NCI-H2029 (cell line): ENCODE measurements at places on chromosomes 4 and X.

DNA sequence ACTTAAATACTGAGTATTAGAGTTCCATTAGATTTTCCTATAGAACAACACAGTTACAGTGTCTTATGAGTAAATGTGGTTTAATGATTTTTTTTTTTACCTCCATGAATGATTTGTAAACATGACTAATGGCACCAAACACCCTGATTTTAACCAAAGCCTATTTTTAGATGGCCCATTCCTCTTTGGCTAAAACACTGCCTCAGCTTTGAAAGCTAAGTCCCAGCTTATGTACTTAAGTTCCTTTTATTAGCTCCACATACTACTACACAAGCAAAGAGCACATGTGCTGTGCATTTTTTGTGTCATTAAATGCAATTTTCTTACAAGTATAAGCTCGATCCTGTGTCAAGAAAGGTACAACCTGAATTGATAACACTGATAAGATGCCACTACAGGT lies 575.6 kb upstream of the PITX2 start:
- no peak for DNase-seq

DNA sequence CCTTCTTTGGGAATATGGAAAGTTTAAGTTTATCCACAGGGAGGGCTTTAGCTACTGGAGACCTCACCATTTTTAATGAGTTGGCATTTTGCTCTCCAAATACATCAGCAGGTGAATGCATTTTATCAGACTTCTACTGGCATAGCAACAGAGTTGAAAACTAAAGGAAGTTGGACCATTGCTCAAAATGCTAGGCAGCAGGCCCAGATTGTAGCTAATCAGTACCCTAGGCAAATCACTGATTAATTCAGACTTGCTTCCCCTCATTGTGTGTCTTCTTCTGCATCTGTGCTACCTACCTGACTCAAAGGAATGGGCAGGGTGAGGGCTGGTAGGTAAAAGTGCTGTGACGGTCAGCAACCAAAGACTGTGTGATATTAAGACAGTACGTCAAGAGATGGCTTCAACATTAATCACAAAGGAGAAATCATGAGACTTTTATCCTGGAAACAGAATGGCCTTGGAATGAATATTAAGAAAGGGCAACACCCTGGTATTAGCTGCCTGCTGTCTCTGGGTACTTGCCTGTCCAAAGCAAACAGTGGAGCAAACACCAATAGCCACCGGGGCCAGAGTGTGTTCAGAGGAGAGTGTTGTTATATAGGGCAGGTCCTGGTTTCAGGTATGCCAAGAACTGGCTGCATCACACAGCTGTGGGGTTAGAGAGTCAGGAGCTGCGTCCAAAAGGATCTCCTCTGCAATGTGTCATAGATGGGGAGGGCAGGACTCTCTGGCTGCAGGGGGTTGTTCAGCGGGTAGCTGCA lies 17.1 kb upstream of the SMIM20 start:
- no peak for DNase-seq

DNA sequence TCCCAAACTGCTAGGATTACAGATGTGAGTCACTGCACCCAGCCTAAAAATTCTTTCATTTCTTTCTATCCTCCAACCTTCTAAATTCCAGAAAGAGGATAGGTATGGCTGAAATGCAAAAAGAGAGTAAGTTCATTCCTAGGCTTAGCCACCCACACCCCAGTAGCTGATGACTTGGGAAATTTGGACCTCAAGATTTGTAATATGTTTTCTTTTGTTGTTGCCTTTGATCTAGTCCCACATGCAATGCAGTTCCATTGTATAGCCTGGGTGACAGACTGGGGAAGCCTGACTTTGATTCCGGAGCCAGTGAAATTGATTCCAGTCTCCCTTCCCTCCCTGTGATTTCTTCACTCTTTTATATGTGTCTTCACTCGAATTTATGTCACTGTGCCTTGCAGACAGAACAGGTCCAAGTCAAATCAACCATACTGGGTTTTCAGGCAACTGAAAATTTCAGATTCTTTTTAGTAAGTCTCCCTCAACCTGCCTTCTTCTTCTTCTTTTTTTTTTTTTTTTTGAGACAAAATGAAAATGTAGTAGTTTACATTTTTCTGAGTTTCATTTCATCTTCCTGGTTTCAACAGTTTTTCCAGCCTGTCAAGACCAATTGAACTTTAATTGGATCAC lies 176.2 kb upstream of the RBPJ start:
- DNase-seq: no peak

- DNase-seq: no peak
Observed at GRCh38 chrX:146189371-146189770, 371.7 kb downstream of the SLITRK2 start.

GRCh38 chr4:48635310-48635709 lies 144.8 kb downstream of the FRYL start:
- DNase-seq: no peak

DNA sequence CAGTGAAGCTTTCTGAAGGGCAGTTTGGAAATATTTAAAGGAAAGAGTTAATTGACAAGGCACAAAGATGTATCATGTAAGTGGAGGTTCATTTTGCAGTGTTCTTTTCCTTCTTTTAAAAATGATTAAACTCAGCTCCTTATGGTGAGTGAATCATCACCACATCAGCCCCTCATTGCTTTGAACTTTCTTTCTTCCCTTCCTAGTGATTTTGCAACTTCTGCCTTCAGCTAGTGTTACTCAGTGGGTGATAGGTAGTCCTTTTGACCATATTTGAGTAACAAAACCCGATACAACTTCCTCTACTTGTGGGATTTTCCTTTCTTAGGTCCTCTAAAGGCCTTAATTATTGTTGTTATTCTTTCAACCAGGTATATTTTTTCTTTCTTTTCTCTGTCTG lies 8.2 kb downstream of the ZCCHC4 start:
- no peak for DNase-seq

- DNase-seq: no peak
Observed at GRCh38 chrX:68503836-68504636, 5.2 kb downstream of the YIPF6 start.

- DNase-seq: no peak
Observed at GRCh38 chrX:150357790-150358189, 5.3 kb upstream of the MAMLD1 start.

DNA sequence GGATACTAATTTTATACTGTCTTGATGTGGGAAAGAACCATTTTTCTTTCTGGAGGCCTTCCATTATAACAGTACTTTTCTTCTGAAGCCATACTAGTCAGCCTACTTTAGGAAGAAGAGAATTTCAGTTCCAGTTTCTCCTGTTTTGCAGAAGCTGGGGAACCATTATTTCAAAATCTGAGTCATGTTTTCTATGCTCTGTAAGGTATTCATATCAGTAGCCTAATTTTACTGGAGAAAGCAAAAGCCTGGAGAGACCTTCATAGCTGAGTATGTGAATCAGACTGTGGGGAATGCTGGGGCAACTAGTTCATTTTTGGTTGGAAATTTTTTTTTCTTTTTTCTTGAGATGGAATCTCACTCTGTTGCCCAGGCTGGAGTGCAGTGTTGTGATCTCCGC lies 22.4 kb downstream of the AFF1 start:
- DNase-seq: no peak

GRCh38 chrX:10800796-10801195 lies 180.4 kb upstream of the MID1 start:
- no peak for DNase-seq

- DNase-seq: no peak
Observed at GRCh38 chr4:106264331-106264728, 51.7 kb downstream of the TBCK start.

- no peak for DNase-seq
Observed at GRCh38 chrX:115579327-115579726, 18.4 kb downstream of the PLS3 start.

DNA sequence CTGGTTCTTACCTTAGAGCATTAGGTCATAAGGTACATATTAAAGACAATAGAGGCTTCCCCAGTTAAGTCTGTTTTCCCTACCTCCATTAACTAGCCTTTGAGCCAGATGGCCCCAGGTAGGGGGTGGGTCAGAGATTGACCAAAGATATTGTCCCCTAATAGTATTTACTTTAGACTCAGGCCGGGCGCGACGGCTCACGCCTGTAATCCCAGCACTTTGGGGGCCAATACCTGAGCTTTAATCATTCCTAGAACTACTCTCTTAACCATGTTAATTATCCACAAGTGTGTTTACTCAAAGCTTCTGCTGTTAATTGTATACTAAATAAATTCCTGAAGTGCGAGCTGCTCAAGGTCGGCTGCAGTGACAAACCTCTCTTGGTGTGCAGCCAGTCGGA lies 28.0 kb upstream of the AMBN start:
- DNase-seq: peak; percentile 69

DNA sequence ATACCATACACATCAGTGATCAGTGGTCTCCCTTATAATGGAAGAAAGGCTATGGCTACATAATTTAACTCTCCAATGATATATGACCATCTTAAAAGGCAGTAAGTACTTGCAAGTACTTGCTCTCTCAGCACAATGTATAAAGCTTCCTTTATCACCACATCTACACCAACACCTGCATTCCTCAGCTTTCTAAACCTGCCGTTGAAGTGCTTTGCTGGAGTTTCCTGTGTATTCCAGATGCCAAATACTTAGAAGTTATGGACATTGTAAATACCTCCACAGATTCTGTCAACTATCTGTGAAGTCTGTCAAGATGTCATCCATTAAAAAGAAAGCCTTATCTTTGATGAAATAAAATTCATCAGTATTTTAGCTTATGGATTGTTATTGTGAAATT lies 335.0 kb upstream of the GALNTL6 start:
- DNase-seq: no peak

DNA sequence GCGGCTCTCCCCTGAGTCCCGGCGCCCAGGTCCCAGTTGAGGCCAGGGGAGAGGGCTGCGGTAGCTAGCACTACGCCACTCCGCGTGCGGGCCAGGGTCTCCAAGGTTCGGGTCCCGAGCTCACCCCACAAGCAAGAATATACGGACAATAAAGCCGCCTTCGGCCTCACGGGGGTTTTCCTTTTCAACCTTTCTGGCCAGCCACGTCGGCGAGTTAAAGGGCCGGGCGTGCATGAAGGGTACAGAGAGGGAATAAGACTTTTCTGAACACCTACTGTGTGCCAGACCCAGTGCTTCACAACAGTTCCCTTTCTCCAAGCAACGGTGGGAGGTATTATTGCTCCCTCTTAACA lies 138.5 kb upstream of the ZIC3 start:
- no peak for DNase-seq

DNA sequence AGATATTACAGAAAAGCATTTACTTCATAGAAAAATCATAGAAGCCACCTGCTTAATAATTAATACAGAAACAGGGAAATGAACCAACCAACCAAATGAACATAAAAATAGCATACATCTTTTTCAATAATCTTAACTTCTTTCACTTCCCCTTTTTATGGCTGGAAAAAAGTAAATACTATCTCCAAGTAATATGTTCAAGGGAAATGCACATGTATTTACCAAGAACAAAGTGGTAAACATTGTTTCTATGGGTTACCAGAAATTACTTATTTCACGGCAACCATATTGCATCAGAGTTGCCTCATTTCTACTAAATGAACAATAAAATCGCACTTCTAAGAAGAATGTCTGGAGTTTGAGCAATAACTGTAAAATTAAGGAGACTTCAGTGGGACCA lies 321.3 kb downstream of the TMA16 start:
- no peak for DNase-seq

GRCh38 chrX:14497184-14497666 lies 32.1 kb upstream of the GLRA2 start:
- no peak for DNase-seq

- no peak for DNase-seq
Observed at GRCh38 chr4:188869581-188869980, 730.3 kb downstream of the TRIML1 start.

- DNase-seq: no peak
Observed at GRCh38 chr4:94758700-94759399, 1.1 kb downstream of the BMPR1B start.

- no peak for DNase-seq
Observed at GRCh38 chrX:85836868-85837267, 210.5 kb downstream of the CHM start.

DNA sequence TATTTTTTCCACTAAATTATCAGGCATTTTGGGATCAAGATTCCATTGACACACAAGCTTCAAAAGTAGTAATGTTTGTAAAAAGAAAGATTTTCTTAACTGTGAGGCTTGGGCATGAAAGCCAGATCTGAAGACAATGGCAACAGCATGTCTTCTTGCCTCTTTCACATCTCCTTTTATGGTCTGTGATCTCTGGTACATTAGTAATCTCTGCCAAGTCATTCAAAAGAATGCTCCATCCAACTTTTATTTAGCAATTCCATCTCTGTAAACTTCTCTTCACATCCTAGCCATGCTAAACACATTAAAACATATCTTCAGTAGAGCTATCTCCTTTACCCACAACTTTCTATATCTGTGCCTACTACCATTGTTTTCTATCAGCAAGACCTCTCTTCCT lies 465.4 kb downstream of the FAT4 start:
- no peak for DNase-seq

DNA sequence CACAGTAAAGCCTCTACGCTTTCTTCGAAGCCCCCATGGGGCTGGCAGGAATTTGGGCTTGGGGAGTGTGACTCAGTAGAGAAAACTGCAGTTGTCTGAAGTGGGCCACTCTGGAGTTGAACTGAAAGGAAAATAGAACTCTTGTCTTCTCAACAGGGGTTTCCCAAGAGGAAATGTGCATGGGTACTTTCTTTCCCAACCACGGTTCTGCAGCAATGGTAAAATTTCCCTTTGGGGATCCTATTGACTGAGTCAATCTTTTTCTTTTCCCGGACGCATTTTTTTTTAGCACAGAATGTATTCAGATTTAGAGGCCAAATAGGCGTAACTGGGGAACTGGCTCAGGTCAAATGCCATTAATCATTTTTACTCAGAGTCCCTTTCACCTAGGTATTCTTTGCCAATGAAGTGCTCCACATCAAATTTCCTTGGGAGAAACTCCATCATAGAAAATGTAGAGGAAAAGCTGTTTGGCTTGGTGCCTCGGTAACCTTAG lies 269.3 kb downstream of the STIM2 start:
- DNase-seq: no peak

GRCh38 chrX:38770152-38770551 lies 31.1 kb upstream of the MID1IP1 start:
- no peak for DNase-seq

DNA sequence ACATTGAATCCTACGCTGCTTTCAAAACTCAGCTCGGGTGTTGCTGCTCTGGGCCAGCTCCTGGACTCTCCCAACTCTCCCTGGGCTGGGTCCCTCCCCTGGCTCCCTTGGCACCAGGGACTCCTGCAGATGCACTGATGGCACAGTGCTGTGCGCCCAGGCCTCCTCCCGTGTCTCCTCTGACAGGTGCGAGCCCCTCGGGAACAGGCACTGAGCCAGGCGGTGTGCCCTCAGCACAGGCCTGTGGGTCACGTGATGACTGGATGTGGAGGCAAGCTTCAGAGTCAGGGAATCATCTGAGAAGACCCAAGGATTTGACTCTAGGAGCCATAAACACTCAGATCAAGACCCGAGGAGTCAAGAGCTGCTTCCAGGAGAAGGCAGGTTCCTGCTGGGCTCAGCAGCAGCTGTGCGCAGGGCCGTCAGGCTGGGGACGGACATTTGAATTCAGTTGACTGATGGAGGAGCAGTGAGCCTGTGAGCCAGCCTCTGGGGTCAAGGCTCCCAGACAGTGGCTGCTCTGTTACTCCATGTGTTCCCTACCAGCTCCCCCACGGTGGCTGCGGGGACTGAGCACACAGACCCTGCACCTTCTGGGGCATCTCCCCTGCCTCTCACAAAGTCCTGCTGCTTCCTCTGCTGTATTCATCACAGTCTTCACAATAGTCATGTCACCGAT lies 33.0 kb downstream of the NAT8L start:
- DNase-seq: no peak

GRCh38 chr4:25608644-25609043 lies 47.0 kb upstream of the SLC34A2 start:
- no peak for DNase-seq
